Left cardiac atrium (tissue), 4 donors: ENCODE measurements at places on chromosomes 12 and 14.

- no peak for DNase-seq
Observed at GRCh38 chr12:78473136-78473535, 391.4 kb upstream of the SYT1 start.

DNA sequence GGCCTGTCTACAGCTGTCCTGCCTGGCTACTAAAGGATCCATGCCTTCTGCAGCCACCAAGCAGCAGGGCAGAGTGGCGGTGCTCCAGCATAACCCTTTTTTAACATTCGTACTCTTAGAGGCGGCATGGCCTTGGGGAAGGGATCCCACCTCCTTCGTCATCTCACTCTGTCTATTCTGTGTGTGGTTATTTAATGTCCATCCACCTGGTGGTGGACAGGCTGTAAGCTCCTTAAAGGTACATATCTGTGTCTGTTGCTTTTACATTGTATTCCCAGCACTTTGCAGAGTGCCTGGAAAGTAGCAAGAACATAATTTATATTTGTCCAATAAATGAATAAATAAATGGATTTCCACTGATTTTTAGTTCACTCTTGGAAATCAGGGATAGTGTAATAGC is 15.7 kb upstream of the ACOT1 start:
- DNase-seq = no peak

- no peak for DNase-seq
Observed at GRCh38 chr14:22541721-22542120, 47.3 kb downstream of the DAD1 start.

DNA sequence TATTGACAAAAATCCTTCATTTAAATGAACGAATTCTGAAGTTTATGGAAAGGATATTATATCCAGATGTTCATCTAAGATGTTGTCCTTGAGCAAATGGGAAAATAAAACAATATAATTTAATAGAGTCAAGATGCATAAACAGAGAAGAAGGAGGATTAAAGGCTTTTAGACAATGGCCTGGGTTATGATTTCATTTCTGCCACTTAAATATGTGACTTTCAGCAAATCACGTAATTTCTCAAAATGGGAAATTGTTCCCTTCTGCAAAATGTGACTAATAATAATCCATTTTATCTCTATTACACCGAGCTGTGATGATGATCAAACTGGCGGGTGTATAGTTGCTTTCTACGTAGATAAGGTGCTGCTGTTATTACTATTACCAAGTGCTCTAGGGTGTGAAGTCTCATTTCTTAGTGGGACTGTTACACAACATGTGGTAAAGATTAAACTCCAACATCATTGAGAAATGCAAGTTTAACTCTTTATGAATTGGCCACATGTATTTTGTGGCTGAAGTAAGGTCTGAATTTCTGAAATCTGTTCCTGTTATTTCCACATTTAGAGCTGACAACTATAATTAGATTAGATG is 157.0 kb downstream of the MYRFL start:
- no peak for DNase-seq

DNA sequence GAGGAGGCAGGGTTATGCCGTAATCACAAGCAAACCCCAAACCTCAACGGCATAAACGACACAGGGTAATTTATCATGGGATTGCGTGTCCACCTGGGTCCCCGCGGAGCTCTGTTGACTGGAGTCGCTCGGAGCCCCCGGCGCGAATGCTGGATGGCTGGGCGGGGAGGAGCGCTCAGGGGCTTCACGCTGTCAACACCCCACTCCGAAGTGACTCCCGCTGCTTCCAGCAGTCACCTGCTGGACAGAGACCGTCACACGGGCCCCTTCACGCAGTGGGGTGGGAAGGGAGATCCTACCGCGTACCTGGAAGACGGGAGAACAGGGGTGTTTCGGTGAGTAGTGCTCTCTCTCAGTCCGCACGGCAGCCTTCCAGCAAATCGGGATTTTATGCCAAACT is 4.4 kb upstream of the GALNT9 start:
- DNase-seq = no peak

- DNase-seq = peak; percentile 38
Observed at GRCh38 chr12:62799126-62799736, 135.7 kb downstream of the PPM1H start.

DNA sequence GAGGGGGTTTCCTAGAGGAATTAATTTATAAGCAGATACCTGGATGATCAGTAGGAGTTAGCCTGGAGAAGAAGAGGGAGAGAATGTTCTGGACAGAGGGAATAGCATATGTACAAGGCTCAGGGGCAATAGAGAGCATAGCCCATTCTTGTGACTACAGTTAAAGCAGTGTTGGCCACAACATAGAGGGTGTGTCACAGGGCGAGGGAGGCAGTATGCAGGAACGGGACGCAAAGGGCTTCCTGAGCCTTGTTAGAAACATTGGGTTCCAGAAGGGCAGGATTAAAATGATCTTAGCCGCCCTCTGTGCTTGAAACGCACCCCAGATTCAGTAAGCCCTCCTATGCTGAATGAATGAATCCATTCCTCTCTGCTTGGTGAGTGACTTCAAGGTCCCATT is 142.2 kb upstream of the PWP1 start:
- no peak for DNase-seq

DNA sequence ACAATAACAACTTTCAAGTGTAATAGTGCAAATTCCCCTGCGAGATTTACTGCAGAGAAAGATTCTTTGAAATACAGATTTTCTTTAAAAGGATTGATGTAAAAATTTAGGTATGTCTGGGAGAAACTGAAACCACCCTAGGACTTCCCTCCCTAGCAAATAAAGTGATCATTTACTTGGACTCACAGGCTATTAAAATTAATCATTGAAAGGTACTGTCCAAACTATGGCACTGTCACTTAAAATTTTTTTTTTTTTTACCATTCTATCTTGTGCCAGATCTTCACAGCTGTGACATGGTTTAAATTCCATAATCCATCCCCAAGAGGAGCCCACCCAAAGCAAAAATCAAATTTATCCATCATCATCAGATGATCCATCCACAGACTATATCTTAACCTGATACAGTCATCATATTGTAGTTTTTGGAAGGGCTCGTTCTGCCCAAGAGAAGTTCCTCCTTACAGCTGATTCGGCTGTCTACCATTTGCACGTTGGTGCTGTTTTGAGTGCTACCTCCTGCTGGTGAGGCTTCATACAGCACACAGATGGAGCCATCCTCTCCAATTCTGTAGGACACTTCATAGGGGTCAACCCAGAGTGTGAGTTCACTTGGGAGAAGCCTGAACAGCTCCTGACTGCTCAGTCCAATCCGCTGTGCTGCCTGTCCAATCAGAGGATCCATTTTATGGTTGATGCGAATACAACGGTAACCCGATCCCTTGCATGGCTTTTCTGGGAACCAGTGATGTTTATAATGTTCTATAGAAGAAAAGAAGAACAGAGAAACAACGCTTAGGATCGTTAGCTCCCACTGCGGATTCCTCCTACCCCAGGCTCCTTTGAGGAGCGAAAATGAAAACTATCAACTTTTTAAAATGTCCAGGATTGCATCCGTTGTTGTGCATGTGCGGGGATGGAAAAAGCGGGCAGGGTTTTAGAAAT is 1.7 kb downstream of the BTG1 start:
- DNase-seq = peak; percentile 68

- DNase-seq = no peak
Observed at GRCh38 chr12:74820324-74820723, 282.7 kb downstream of the ATXN7L3B start.

GRCh38 chr12:72141381-72141780 is 130.8 kb upstream of the TRHDE start:
- no peak for DNase-seq

GRCh38 chr12:46933947-46934346 is 108.2 kb upstream of the SLC38A4 start:
- no peak for DNase-seq

GRCh38 chr14:22429546-22430294 is 159.3 kb downstream of the DAD1 start:
- no peak for DNase-seq
